T-cell (primary cell): ENCODE measurements at places on chromosomes 1 and 21.

- no peak for DNase-seq
- peaks cover 4% of the 10 kb centered on the region for H3K36me3 ChIP-seq
- no peaks in the 10 kb centered on the region for H3K4me1 ChIP-seq
- no peak overlapping the region for H3K4me3 ChIP-seq
Measured at GRCh38 chr1:222552882-222553281, 5.0 kb upstream of the HHIPL2 start.

DNA sequence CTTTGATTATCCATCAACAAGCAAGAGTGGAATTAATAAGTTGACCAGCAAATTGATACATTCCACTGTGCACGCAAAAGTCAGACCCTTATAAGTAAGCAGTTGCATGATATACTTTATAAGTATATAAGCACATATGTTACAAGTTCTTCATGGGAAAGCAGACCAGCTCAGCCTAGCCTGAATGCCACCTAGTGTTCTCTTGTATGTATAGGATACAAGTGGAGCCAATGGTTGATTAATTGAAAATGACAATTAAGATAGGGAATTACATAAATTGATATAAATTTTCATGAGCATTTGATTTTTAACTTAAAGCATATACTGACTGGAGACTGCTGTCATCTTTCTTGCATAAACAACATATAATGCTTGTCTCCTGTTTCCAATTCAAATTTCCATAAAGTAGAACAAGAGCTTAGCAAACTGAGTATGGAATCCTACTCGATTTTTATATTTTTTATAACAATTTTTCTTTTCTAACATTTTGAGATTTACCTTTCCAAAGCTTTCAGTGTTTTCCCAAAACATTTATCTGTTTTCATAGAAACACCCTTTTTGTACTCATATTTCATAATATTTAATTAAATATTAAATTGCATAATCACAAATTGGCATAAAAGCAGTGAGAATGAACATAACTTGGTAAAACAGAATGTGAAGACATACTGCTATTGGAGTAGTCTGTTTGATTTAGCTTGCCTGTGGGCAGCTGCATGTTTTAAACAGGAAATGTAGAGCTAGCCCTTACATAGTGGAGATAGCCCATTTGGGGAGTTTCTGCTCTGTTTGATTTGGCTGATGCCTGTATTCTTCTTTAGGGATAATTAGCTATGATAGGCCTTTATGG lies 62.8 kb downstream of the MAGI3 start:
- DNase-seq: peak; percentile 0
- H3K4me3 ChIP-seq: no peak overlapping the region
- H3K27me3 ChIP-seq: no peaks in the 10 kb centered on the region
- H3K4me1 ChIP-seq: no peaks in the 10 kb centered on the region
- H3K27ac ChIP-seq: no peak overlapping the region

GRCh38 chr1:55214212-55214933 lies 791 bp downstream of the USP24 start:
- no peak for DNase-seq
- H3K4me3 ChIP-seq: peak overlapping the region; percentile 82
- no peaks in the 10 kb centered on the region for H3K36me3 ChIP-seq
- H3K27me3 ChIP-seq: no peaks in the 10 kb centered on the region

- H3K27ac ChIP-seq: no peak overlapping the region
- DNase-seq: no peak
- H3K27me3 ChIP-seq: peaks cover 9% of the 10 kb centered on the region
- peaks cover 3% of the 10 kb centered on the region for H3K4me1 ChIP-seq
- H3K4me3 ChIP-seq: no peak overlapping the region
Measured at GRCh38 chr1:212553676-212554075, 54.9 kb upstream of the ATF3 start.

DNA sequence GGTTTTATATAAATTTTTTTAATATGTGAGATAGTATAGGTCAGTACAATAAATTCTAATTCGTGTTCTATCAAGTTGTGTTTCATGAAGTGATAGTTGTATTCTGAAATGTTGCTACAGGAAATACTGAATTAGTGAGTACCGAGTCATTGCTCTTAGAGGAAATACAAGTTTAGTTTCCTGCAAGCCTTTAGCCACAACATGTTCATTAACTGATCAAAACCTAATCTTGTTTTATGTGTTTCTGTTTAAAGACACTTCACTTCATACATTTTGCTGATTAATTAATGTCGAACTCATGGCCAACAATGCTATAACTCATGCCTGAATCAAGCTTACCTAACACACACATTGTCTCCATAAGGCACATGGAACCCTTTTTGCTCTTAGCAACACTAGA lies 43.6 kb downstream of the LRRC7 start:
- DNase-seq: no peak
- no peak overlapping the region for H3K4me3 ChIP-seq
- no peak overlapping the region for H3K27ac ChIP-seq
- H3K27me3 ChIP-seq: no peaks in the 10 kb centered on the region

- H3K27ac ChIP-seq: peak overlapping the region; percentile 16
- peaks cover 3% of the 10 kb centered on the region for H3K4me1 ChIP-seq
- peak overlapping the region; percentile 71 for H3K4me3 ChIP-seq
- no peak for DNase-seq
Measured at GRCh38 chr1:201113451-201114244, 1.4 kb upstream of the CACNA1S start.

- no peaks in the 10 kb centered on the region for H3K4me1 ChIP-seq
- H3K27me3 ChIP-seq: no peaks in the 10 kb centered on the region
- H3K36me3 ChIP-seq: peaks cover 7% of the 10 kb centered on the region
- no peak overlapping the region for H3K4me3 ChIP-seq
Measured at GRCh38 chr1:86860424-86860823, 53.5 kb downstream of the SELENOF start.

- no peaks in the 10 kb centered on the region for H3K27me3 ChIP-seq
- no peak overlapping the region for H3K4me3 ChIP-seq
- H3K27ac ChIP-seq: no peak overlapping the region
- H3K4me1 ChIP-seq: no peaks in the 10 kb centered on the region
- H3K36me3 ChIP-seq: no peaks in the 10 kb centered on the region
- DNase-seq: no peak
Measured at GRCh38 chr1:84912726-84913554, 19.9 kb upstream of the LPAR3 start.

DNA sequence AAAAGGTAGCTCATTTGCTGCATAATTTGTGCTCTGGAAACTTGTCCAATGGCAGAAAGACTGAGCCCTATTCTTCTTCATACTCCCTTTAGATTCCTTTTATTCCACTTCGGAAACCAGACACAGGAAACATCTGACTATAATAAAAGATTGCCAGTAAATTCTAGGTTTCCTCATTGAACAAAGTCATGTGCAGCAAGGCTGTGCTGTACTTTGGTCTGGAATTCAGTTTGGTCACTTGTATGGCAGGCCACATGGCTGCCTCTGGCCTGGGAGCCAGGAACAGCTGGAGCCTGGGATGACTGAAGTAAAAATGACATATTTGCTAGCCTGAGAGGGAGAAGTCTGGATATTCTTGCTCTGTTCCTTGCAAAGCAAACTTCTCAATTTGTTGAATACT lies 79.6 kb downstream of the ST3GAL3 start:
- no peak for DNase-seq
- H3K27ac ChIP-seq: no peak overlapping the region
- no peaks in the 10 kb centered on the region for H3K27me3 ChIP-seq
- H3K4me1 ChIP-seq: peaks cover 11% of the 10 kb centered on the region

DNA sequence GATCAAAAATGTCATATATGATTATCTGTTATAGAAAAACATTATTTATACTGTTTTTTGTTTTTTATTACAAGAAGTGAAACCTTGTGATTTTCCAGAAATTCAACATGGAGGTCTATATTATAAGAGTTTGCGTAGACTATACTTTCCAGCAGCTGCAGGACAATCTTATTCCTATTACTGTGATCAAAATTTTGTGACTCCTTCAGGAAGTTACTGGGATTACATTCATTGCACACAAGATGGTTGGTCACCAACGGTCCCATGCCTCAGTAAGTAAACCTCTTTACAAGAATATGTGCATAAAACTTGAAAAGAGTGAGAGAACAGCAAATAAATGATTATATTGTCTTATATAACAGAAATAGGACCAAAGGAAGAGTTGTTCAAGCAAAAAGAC lies 14.5 kb downstream of the CFHR4 start:
- no peaks in the 10 kb centered on the region for H3K36me3 ChIP-seq
- no peak for DNase-seq
- H3K4me3 ChIP-seq: no peak overlapping the region
- no peaks in the 10 kb centered on the region for H3K4me1 ChIP-seq
- no peaks in the 10 kb centered on the region for H3K27me3 ChIP-seq

DNA sequence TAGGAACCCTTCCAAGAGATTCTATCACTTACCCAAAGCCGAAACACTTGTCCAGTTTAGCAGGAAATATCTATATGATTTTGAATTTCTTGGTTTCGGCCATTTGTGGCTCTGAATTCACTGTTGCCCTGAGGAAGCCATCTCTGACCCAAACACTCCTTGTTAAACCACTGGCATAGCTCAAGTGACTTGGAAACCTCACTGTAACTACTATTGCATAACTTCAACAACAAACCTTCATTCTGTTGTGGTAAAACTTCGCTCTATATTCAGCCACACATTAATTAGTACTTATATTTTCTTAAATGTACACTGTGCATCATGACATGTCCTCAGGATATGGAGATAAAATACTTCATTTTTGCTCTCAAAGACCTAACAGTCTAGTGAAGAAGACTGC lies 63.2 kb downstream of the ST6GALNAC3 start:
- H3K27me3 ChIP-seq: no peaks in the 10 kb centered on the region
- no peak overlapping the region for H3K4me3 ChIP-seq
- no peak for DNase-seq

DNA sequence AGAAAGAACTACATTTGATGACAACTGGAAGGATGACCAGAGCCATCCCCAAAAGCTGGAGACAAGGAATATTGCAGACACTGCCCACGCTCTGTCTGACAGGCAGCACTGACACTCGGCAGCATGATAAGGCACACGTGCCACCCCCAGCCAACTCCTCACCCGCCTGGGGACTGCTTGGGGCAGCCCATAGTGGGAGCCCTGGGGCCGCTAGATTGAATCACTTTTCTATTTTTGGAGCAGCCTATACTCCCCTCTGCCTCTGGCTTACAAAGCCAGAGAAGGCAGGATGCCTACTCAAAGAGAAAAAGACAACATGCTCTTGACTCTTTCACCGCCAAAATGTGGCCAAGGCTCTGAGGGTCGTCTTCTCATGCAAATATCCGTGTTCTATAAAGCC lies 1.3 kb downstream of the SMG5 start:
- peaks cover 13% of the 10 kb centered on the region for H3K36me3 ChIP-seq
- peak overlapping the region; percentile 17 for H3K27ac ChIP-seq
- H3K27me3 ChIP-seq: no peaks in the 10 kb centered on the region
- H3K4me1 ChIP-seq: peaks cover 12% of the 10 kb centered on the region

DNA sequence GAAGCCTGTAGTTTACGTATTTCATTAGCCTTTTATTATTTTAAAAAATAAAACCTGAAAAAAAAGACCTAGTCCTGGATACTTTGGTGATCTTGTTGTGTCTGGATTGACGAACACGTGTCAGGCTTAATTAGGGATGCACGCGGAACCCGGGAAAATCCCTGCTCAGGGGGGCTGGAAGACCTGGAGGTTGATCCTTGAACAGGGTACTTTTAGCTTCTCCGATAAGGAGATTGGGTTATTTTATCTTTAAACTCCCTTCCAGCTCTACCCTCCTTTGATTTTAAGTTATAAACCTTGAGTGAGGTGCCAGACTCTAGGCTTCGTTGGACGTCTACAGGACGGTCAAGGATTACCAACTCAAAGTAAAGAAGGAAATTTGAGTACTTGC lies 552 bp upstream of the ZNF691 start:
- peaks cover 16% of the 10 kb centered on the region for H3K36me3 ChIP-seq
- H3K4me3 ChIP-seq: peak overlapping the region; percentile 90
- peaks cover 4% of the 10 kb centered on the region for H3K4me1 ChIP-seq
- no peak for DNase-seq
- H3K27me3 ChIP-seq: no peaks in the 10 kb centered on the region
- no peak overlapping the region for H3K27ac ChIP-seq

DNA sequence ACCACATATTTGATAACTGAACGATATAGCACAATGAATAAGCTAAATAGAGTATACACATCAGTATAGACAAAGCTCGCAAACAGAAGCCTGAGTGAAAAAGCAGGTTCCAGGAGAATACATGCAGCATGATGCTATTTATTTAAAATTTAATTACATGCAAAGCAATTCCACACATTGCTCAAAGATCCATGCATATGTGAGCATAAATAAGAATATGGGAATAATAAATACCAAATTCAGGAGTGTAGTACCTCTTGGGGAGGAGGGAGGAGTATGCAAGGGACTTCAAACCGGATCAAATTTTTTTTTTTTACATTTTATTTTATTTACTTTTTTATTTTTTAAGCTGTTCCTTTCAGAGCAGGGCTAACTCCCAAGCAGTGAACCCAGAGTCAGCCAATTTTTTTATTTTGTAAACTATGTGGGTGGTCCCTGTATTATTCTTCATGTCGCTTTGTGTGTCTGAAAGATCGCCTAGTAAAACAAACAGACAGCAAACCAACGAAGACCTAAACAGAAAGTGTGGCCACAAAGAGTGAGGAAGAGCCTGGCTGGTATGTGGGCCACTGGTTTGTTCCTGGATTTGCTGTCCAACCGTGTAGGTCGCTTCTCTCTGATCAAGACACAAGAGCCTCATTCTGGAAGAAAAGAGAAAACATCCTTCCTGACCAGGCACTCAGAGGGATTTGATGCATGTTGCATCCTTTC lies 4.2 kb upstream of the SHISAL2A start:
- no peaks in the 10 kb centered on the region for H3K36me3 ChIP-seq
- peaks cover 37% of the 10 kb centered on the region for H3K4me1 ChIP-seq
- DNase-seq: no peak
- H3K27me3 ChIP-seq: no peaks in the 10 kb centered on the region

DNA sequence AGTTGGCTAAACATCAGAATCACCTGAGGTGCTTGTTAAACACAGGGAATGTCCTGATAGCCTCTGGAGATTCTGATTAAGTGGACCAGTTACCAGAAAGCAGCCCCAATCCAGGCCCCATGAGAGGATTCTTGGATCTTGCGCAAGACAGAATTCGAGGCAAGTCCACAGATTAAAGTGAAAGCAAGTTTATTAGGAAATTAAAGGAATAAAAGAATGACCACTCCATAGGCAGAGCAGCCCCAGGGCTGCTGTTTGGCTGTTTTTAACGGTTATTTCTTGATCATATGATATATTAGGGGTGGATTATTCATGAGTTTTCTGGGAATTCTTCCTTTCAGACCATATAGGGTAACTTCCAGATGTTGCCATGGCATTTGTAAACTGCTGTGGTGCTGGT lies 176.2 kb downstream of the ROR1 start:
- H3K27me3 ChIP-seq: no peaks in the 10 kb centered on the region
- no peak for DNase-seq
- no peak overlapping the region for H3K4me3 ChIP-seq
- H3K4me1 ChIP-seq: no peaks in the 10 kb centered on the region
- no peaks in the 10 kb centered on the region for H3K36me3 ChIP-seq
- H3K27ac ChIP-seq: no peak overlapping the region
